ENCODE measurements at places on chromosomes 12 and 14.

- no peak for DNase-seq
These were observed 54.9 kb upstream of the HIF1A start for GRCh38 chr14:61640158-61641136.

- no peak for DNase-seq
These were observed 23.8 kb upstream of the DHRS2 start for GRCh38 chr14:23612354-23612732.

DNA sequence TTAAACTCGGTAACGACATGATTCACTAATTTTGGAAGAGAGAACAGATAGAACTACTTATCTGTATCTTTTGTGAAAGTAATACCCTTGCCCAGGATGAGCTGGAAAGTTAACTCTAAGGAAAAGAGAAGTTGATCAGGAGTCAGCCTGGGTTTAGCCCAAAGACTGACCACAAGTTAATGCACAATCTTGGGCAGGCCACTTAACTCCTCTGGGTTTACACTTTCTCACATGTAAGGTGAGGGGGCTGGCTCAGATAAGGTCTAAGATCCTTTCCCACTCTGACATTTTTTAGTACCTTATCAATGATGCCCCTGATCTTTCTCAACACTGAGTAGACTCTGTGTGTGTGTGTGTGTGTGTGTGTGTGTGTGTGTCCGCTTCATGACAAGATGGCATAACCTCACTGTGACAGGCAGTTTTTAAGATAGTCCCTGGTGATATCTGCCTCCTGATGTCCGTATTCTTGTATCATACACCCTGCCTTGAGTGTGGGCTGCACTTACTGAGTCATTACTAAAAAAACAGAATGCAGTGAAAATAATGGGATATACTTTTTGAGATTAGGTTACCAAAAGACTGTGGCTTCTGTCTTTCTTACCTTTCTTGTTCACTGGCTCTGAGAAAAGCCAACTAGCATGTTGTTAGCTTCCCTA is 56.2 kb upstream of the CCDC198 start:
- no peak for DNase-seq

DNA sequence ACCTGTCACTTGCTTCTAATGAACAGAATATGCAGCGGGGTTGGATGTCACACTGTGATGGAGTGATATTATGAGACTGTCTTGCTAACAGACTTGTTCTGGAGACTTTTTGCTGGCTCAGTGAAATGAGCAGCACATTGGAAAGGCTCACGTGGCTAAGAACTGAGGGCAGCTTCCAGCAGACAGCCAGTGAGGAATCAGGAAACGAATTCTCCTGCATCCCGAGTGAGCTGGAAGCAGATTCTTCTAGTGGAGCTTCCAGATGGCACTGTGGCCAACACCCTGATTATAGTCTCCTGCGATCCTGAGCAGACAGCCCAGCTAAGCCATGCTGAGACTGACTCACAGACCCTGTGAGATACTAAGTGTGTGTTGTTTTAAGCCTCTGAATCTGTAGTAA is 16.1 kb upstream of the TSPAN9 start:
- no peak for DNase-seq

DNA sequence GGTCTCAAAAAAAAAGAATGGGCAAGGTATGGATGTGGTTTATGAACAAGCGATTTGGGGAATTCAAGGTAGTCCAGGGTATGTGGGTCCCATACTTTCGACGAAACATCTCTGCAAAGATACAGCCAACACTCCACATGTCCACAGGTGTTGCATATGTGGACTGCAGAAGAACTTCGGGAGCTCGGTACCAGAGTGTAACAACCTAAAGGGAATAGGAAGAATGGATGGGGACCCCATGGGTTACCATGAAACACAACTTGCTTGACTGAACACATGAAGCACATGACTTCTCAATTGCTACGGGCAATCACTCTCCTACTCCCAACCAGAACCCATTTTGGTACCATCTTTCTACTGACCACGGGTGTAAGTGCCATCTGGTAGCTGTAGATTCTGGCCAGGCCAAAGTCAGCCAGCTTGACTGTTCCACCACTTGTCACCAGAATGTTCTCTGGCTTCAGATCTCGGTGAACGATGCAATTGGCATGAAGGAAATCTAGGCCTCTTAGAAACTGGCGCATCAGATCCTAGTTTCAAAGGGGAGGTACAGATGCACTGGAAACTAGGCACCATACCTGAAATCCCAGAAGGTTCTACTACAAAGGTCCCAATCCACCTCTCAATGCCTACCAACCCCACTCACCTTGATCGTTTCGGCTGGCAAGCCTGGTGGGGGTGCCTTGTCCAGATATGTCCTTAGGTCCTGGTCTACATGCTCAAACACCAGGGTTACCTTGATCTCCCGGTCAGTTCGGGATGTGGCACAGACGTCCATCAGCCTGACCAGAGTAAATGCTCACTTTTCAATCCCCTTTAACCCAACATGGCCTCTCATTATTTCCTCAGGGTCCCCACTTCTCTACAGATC is 1.3 kb downstream of the CDK4 start:
- no peak for DNase-seq

GRCh38 chr14:55026441-55026792 is 482 bp downstream of the WDHD1 start:
- no peak for DNase-seq

DNA sequence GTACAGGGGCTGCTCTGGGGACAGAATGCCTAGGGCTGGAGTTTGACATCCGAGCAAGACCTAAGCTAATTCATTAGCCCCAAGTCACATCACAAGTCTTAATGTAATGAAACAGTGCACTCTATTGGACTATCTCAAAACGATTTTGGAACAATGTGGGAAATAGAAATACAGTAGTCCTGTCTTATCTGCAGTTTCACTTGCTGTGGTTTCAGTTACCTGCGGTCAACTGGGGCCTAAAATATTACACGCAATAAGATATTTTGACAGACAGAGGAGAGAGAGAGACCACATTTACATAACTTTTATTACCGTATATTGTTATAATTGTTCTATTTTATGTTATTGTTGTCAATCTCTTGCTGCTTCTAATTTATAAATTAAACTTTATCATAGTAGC is 21.1 kb downstream of the MOAP1 start:
- peak; percentile 15 for DNase-seq

- no peak for DNase-seq
These were observed 22.2 kb downstream of the TMEM30B start for GRCh38 chr14:61258985-61259384.

DNA sequence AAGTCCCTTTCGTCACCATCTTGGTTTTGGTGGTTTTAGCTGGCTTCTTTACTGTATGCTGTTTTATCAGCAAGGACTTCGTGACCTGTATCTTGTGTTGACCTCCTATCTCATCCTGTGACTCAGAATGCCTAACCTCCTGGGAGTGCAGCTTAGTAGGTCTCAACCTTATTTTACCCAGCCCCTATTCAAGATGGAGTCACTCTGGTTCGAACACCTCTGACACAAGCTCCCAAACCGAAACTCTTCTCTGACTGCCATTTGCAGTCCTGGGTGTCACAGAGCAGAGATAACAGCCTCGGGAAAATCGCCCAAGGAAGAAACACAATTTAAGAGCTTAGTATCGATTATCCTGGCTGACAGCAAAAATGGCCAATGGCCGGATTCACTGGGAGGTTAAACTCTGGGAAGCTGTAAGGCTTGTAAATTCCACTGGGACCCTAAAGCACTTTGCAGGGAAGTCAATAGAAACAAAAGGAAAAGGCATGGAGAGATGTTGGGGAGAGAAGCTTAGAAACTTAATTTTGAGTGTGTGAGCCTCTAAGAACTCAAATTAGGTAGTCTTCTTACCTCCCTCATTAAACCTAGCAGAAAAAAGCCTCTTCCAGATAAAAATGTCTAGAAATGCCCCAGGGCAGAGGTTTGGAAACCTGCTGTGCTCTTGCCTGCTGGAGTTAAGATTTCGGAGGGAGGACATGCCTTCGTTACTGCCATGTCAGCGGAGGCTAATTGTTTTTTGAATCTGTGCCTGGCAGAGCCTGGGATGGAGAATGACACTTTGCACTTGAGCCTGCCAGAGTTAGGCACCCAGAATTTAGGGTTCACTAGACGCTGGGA is 56.5 kb upstream of the RPH3A start:
- no peak for DNase-seq

DNA sequence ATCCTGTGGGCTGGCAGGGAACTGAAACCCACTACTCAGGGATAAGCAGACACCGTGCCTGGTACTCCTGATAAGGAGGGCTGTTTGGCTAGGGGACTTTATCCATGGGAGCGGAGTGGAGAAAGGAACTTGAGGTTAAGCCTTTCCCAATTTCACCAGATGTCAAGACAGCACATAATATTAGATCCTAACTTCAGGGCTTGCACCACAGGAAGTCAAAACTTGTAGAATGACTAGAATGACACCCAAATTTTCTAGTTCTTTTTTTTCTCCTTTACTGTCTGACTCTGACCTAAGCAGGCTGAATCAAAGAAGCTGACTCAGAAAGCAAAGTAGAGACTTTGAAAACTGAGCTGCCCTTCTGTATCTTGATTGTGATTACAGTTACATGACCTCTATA is 7.1 kb upstream of the CGRRF1 start:
- DNase-seq = peak; percentile 7
